ENCODE measurements at places on chromosomes 2 and 18.

GRCh38 chr2:120912101-120912985 is 176.7 kb downstream of the GLI2 start:
- no peak for DNase-seq

GRCh38 chr2:86020984-86021383 is 84.7 kb downstream of the POLR1A start:
- DNase-seq = no peak

- DNase-seq = no peak
Observed at GRCh38 chr18:51491678-51492372, 294.3 kb upstream of the MEX3C start.

GRCh38 chr2:211996857-211997256 is 541.7 kb downstream of the ERBB4 start:
- no peak for DNase-seq

- no peak for DNase-seq
Observed at GRCh38 chr2:69241664-69242514, 145.1 kb downstream of the GFPT1 start.

GRCh38 chr2:221486106-221486505 is 86.0 kb downstream of the EPHA4 start:
- no peak for DNase-seq

DNA sequence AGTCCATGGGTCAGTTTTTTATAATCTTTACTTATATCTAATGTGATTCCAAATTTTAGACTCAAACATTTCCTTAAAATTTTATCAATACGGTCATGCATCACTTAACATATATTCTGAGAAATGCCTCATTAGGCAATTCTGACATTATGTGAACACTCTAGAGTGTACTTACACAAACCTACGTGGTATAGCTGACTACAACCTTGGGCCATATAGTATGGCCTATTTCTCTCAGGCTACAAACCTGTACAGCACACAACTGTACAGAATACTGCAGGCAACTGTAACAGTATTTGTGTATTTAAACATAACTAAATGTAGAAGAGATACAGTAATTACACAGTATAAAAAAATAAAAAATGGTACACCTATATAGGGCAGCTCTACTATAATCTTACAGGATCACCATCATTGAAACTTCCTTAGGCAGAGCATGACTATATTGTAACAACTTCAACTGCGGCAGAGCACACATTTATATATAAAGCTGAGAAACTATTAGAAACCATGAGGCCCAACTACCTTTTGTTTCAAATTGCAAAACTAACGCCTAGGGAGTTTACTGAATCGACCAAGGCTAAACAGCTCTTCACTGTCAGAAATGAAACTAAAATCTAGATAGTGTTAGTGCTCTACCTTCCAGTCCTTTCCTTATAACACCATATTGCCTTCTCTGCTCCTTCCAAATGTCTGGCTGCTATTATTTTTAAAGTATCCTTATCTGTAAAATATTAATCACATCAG is 6.9 kb downstream of the YES1 start:
- no peak for DNase-seq

- DNase-seq = no peak
Observed at GRCh38 chr2:106192752-106193689, 1.1 kb downstream of the UXS1 start.

- DNase-seq = no peak
Observed at GRCh38 chr2:15956751-15957736, 16.7 kb downstream of the MYCN start.
